ENCODE measurements at places on chromosomes 6 and 20.

- DNase-seq = no peak
Measured at GRCh38 chr20:63487781-63488241, 11.1 kb downstream of the EEF1A2 start.

- DNase-seq = no peak
Measured at GRCh38 chr6:47016261-47016660, 25.9 kb downstream of the ADGRF1 start.

- no peak for DNase-seq
Measured at GRCh38 chr6:34065466-34066217, 80.2 kb downstream of the GRM4 start.

GRCh38 chr6:112362027-112362795 lies 15.1 kb downstream of the RFPL4B start:
- no peak for DNase-seq

DNA sequence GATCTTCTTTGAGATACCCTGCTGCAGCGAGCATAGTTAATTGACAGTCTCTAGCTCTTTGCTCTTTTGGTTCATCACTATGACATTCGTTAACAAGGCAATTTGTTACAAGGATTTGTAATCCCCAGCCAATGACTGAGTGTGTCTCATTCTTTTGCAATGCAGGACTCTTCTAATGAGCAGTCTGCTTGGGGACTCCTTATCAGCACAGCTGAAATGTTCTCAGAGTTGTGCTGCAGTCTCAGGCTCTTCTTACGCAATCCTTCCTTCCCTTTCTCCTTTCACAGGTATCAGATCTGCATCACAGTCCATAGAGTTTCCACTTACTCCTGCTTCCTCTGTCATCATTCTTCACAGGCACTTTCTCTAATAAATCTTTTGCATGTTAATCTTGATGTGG lies 161.2 kb upstream of the OGFRL1 start:
- no peak for DNase-seq

DNA sequence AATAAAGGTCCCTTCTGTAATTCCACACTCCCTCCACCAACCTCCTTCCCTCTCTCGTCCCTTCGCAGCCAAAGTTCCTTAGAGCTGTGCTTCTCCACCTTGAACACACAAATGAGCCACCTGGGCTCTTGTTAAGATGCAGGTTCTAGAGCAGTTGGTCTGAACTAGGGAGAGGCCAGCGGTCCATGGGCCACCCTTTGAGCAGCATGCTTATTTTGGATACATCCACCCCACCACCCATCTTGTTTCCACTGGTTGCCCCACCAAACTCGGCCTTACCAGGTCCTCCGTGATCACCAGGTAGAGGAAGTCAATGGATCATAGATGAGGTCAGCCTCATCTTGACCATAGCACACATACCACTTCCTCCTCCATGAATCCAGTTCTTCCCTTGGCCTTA lies 7.3 kb upstream of the BPIFA2 start:
- no peak for DNase-seq

GRCh38 chr20:25418776-25419175 lies 11.3 kb downstream of the GINS1 start:
- no peak for DNase-seq

DNA sequence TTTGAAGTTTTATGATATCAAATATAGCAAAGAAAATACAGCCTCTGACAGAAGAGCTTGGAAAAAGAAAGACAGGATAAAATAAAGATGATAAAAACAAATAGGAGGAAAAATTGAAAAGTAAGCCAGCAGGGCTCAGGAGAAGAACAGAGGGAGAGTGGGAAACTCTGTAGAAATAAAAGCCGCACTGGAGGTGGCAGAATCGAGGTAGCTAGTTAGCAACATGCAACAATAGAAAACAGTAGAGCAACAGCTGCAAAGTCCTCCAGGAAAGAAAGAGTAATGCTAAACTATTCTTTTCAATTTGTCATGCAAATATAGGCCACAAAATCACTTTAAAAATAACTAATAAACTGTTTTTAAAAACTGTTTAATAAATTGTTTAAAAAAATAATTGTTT lies 28.8 kb downstream of the HBS1L start:
- no peak for DNase-seq

DNA sequence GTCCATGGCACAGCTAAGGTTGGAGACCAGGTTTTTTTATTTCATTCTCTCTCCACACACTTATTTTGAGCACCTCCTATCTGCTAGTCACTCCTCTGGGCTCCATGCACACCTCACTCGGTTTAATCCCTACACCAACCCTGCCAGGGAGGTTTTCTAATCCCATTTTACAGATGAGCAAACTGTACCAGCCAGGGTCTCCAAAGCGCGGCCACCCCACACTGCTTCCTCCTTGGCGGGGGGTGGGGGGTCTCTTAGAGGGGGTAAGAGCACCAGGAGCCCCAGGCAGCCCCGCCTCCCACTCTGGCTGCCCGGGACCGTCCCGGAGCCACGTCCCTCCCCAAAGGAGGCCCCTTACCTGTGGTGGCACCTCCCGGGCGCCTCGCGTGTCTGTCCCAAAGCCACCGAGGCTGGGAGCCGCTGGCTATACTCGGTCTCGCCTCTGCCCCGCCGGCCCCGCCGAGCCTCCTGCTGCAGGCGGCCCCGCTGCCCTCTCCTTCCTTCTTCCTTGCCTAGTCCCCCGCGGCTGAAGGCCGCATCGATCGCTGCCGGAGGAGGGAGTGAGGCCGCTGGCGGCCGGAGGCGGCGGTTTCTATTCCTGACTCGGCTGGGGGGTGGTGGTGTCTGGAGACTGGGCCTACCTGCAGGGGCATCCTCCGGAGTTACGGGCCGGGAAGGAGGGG lies at the start of gene KCNS1:
Gene KCNS1, minus strand, starts transcription at position 565 of the 683 bp plus-strand sequence. CDS start 1,891 bp downstream, outside the sequence.
- no peak for DNase-seq

DNA sequence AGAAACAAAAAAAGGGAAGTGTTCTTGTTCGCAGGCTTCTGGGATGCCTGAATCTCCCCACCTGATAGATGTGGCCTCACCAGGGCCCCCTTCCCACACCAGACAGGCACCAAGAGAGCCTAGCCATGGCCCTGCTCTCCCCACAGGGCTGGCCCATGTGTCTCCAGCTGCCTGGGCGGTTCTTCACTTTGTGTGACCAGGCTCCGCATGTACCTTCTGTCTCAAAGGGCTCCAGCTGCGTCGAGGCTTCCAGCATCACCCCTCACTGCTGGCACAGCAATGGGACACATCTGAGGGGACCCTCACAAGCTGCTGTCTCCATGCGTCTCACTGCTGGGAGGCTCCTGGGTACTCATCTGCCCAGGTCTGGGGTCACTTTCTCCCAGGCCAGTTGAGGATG lies 362.9 kb downstream of the ZFAND3 start:
- DNase-seq = no peak

DNA sequence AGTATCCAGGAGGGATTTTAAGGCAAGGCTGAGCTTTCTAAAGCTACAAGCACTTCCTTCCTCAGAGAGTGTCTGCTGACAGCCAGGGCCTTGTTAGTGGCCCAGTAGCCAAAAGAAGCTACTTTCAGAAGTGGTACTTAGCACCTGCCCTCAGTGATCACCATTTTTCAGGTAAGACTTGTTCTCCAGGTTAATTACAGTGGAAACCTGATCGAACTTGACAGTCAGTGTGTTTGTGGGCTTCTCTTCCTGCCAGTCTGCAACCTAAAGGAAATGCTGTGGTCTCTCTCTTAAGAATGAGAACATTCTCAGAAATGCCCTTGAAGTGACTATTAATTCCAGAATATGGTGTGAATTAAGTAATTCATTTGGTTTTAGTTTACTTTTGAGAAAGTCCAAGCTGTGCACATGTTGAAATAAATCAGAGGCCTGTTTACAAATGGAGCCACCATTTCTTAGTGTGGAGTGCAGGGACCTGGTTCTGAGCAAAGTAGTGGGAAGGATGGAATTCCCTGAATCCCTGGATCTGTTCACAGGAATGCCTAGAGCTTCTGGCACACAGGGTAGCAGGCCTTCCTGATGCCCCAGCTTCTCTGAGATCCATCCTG lies 185.3 kb upstream of the AGPAT4 start:
- no peak for DNase-seq
